ENCODE measurements at places on chromosomes 5 and 9. TPM values are rescaled to one million over a fixed set of nuclear protein-coding genes. Genes with fewer than 3 reads are reported as not detected.

ANKRD31 gene
- not detected for total RNA-seq

SLC2A6 gene
- total RNA-seq: 4.7 TPM

FGFR4 gene
- 3.0 TPM for total RNA-seq

GOLGA2 gene
- total RNA-seq: 130 TPM

SPATA31D4 gene
- total RNA-seq: not detected

CXCL14 gene
- total RNA-seq: 0.15 TPM

RASGEF1C gene
- total RNA-seq: 3.1 TPM

PALM2AKAP2 gene
- 2.0 TPM for total RNA-seq

ANXA2R gene
- 2.6 TPM for total RNA-seq

PCDHB12 gene
- total RNA-seq: 0.67 TPM

GRIN1 gene
- total RNA-seq: not detected

EPB41L4B gene
- total RNA-seq: 1.2 TPM
